ENCODE measurements at places on chromosomes 7 and 10. TPM values are rescaled to one million over a fixed set of nuclear protein-coding genes. Genes with fewer than 3 reads are reported as not detected.
A peak's percentile ranks its signal among the peaks of the same experiment; 100 is the strongest.

- H3K36me3 ChIP-seq = no peaks in the 10 kb centered on the region
- peaks cover 12% of the 10 kb centered on the region for H3K4me1 ChIP-seq
- no peaks in the 10 kb centered on the region for H3K27me3 ChIP-seq
- no peak overlapping the region for H3K4me3 ChIP-seq
- DNase-seq = no peak
These were observed 17.0 kb downstream of the CLIP2 start for GRCh38 chr7:74306004-74306729.

- peaks cover 10% of the 10 kb centered on the region for H3K4me1 ChIP-seq
- DNase-seq = no peak
- no peak overlapping the region for H3K27ac ChIP-seq
- H3K27me3 ChIP-seq = peaks cover 9% of the 10 kb centered on the region
- H3K4me3 ChIP-seq = no peak overlapping the region
These were observed 2.1 kb downstream of the CPED1 start for GRCh38 chr7:120990468-120991118.

- no peaks in the 10 kb centered on the region for H3K27me3 ChIP-seq
- no peak for DNase-seq
These were observed 27.3 kb upstream of the KMT2C start for GRCh38 chr7:152462995-152463708.

GRCh38 chr10:117532003-117532385 lies 10.6 kb upstream of the EMX2 start:
- H3K36me3 ChIP-seq = no peaks in the 10 kb centered on the region
- peaks cover 71% of the 10 kb centered on the region for H3K27me3 ChIP-seq
- no peak overlapping the region for H3K4me3 ChIP-seq
- H3K27ac ChIP-seq = no peak overlapping the region

DNA sequence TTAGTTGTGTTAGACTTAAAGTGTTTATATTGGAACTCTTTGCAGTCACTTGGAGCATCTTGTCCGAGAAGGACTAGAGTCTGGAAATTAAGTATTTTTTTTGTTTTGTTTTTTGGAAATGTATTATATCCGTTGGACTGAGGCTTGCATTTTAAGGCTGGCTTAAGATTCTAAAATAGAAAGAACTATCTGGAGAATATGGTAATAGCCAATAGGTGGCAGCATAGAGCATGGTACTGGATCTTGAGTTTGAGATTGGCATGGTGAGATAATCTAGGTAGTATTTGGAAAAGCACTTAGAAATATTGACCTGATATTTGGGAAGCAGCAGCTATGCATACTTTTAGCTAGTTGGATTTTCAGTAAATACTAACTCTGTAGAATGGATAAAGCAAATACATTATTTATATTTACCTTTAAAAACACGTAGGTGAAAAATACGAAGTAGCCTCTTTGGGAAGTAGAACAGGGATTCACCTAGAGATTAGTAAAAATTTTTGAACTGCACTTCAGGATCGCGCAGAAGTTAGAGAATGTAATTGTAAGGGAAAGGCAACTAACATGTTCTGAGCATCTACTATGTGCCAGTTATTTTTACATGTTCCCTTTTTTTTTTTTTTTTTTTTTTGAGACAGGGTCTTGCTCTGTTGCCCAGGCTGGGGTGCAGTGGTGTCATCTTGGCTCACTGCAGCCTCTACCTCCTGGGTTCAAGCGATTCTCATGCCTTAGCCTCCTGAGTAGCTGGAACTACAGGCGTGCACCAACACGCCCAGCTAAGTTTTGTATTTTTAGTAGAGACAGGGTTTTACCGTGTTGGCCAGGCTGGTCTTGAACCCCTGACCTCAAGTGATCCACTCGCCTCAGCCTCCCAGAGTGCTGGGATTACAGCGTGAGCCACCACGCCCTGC lies 78.6 kb downstream of the LCOR start:
- peaks cover 3% of the 10 kb centered on the region for H3K36me3 ChIP-seq
- DNase-seq = peak; percentile 64
- no peak overlapping the region for H3K27ac ChIP-seq
- no peaks in the 10 kb centered on the region for H3K27me3 ChIP-seq

DNA sequence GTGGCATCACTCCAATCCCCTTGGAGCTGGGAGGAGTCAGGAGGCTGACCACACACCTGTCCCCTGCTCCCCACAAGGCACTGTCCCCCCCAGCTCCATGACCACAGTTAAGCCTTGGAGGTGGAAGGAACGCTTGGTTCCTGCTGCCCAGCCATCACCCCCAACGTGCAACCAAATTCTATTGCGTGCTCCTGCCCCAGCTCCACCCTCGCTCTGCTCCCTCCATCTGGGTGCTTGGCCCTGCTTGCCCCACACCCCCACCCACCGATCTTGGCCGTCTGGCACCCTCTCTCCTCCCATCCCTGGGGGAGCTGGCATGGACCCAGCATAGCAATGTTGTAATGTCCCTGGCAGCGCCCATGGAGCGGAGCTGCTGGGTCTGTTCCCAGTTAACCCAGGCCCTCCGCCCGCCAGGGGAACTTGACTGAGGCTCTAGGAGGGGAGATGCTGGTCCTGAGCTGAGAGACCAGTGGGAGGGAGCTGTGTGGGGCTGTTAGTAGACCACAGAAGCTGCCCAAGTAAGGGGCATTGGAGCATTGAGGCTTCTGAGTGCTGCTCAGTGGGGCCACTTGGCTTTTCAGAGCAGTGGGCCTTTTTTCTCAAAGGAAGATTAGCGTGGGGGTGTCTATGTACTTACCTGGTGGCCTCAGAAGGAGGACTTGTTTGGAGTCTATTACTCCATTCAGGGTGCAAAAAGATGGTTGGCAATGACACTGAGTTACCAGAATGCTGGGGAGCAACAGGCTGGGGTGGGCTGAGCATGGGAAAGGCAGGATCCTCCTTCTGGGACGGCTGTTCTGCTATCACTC lies 1.1 kb downstream of the EPHB6 start:
- H3K4me3 ChIP-seq = no peak overlapping the region
- H3K4me1 ChIP-seq = peaks cover 3% of the 10 kb centered on the region
- no peaks in the 10 kb centered on the region for H3K36me3 ChIP-seq
- H3K27ac ChIP-seq = no peak overlapping the region
- H3K27me3 ChIP-seq = peaks cover 9% of the 10 kb centered on the region
- DNase-seq = no peak

GRCh38 chr10:101323495-101323894 lies 30.5 kb upstream of the BTRC start:
- H3K36me3 ChIP-seq = no peaks in the 10 kb centered on the region
- H3K4me1 ChIP-seq = no peaks in the 10 kb centered on the region
- H3K27me3 ChIP-seq = peaks cover 14% of the 10 kb centered on the region
- no peak for DNase-seq
- H3K27ac ChIP-seq = no peak overlapping the region

DNA sequence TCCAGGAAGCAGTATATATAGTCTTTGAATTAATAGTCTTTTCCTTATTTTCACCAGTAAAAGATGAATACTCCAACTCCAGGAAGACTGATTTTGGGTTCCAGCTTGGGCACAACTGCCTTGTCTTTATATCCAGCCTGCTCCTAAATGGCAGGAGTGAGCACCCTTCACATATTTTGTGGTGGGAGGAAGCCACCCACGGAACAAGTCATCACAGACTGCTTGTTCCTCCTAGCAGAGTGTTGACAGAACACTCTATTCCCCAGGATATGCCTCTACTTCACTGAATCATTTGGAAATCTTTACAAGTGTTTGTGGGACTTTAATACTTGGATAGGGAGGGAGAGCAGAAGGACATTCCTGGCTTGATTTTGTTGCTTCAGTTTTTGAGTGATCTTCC lies 31.7 kb downstream of the ITPRID1 start:
- H3K4me1 ChIP-seq = no peaks in the 10 kb centered on the region
- H3K27me3 ChIP-seq = no peaks in the 10 kb centered on the region
- no peak overlapping the region for H3K4me3 ChIP-seq
- H3K36me3 ChIP-seq = no peaks in the 10 kb centered on the region
- no peak overlapping the region for H3K27ac ChIP-seq
- no peak for DNase-seq

CNPY1 gene
- total RNA-seq = not detected

CACUL1 gene
- total RNA-seq = 35.1 TPM

GPER1 gene
- total RNA-seq = 0.25 TPM

NAT16 gene
- total RNA-seq = not detected

SPDYE8 gene
- not detected for total RNA-seq

ATRNL1 gene
- not detected for total RNA-seq

All from endothelial cell of umbilical vein (primary cell).